ENCODE measurements at places on chromosomes 3 and 15.

- no peak for DNase-seq
Measured at GRCh38 chr3:118098827-118099226, 935.8 kb downstream of the IGSF11 start.

GRCh38 chr3:79018671-79019136, 749.1 kb downstream of the ROBO1 start:
- DNase-seq = no peak

DNA sequence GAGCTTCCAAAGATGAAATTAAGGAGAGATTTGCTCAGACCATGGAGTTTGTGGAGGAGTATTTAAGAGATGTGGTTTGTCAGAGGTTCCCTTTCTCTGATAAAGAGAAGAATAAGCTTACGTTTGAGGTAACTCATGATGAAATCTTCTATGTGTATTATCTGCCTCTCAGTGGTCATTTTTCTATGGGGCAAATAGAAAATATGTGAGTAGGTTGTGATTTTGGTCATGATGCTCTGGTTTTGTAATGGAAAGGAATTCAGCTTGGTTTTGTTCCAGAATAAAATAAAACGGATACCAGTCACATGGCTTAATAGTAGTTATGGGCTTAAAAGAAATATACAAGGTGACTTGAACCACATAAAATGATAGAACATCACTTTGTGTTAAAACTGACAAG, 181.1 kb downstream of the ITPR1 start:
- no peak for DNase-seq

- DNase-seq = peak; percentile 65
Measured at GRCh38 chr3:30768703-30769550, 125.5 kb downstream of the GADL1 start.

DNA sequence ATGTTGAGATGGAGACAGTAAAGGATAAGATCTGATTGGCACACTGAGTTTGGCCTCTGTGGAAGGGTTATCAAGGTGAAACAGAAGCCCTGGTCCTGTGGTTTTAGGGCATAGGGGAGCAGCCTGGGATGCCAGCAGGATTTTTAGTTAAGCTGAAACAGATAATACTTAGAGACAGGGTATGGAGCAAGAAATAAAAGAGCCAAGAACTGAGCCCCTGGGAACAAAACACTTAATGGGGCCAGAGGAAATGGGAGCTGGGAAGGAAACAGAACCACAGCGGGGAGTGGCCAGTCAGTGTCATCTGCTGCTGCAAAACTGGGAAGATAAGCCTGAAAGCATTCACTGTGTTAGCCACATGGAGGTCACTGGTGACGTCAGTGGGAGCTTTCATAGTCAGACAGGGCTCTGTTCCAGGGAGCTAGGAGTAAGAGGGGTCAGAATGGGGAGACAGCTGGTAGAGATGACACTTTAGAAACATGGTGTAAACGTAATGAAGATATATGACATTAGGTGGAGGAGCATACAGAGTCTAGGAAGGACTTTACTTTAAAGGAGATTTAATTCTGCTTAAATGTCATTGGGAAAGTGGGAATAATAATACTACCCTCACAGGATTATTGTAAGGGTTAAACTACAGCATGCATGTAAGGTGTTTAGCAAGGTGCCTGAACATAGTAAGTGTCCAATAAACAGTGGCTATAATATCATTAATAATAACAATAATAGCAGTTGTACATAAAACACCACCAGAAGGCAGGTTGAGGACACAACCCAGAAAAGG, 172.7 kb upstream of the CTNNB1 start:
- no peak for DNase-seq

DNA sequence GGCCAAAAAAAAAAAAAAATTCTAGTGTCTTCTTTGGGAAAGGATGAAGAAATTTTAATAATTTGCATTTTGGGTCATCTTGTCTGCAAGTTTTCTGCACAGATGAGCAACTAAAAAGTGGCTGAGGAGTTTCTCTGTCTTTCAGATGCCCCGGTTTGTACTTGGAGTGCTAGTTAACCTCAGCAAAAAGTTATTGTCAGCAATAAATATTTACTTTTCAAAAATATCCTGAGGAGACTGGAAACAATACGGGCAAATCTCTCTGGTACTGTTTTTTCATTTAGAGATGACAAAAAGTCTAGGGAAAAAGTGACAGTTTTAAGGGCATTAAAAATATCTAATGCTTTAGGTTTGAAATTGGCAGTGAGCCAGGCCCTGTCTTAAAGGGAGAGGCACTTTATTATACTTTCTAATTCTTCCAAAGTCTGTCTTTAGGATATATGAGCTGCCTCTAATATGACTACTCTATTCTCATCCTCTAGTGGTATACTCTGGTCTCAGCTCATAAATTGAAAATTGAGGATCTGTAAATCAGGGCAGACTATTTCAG, 436.0 kb upstream of the NR2F2 start:
- DNase-seq = no peak

Measured in CD4-positive, alpha-beta T cell treated with Interleukin-21 for 1 hour (primary cell).